ENCODE measurements at places on chromosomes 12 and 14. TPM values are rescaled to one million over a fixed set of nuclear protein-coding genes. Genes with fewer than 3 reads are reported as not detected.

Gene PLA2G1B
- polyA plus RNA-seq = not detected

Gene LRRC10
- not detected for polyA plus RNA-seq

Gene PLEKHH1
- 12.3 TPM for polyA plus RNA-seq

Gene CFAP251
- not detected for polyA plus RNA-seq

Gene GPR65
- polyA plus RNA-seq = 3.2 TPM

Gene LIN52
- 3.7 TPM for polyA plus RNA-seq

Gene GON7
- 80.7 TPM for polyA plus RNA-seq

Gene CPM
- 15.3 TPM for polyA plus RNA-seq

Gene SYT1
- polyA plus RNA-seq = 3.6 TPM

Measured in sigmoid colon (tissue), 7 donors.